Stimulated activated CD8-positive, alpha-beta memory T cell treated with anti-CD3 and anti-CD28 coated beads, Interleukin-7, amount 100 ng/mL, for 48 hours (primary cell): ENCODE measurements at places on chromosomes 2 and 18.

GRCh38 chr2:16326711-16327300, 338.8 kb downstream of the CYRIA start:
- no peak for DNase-seq

DNA sequence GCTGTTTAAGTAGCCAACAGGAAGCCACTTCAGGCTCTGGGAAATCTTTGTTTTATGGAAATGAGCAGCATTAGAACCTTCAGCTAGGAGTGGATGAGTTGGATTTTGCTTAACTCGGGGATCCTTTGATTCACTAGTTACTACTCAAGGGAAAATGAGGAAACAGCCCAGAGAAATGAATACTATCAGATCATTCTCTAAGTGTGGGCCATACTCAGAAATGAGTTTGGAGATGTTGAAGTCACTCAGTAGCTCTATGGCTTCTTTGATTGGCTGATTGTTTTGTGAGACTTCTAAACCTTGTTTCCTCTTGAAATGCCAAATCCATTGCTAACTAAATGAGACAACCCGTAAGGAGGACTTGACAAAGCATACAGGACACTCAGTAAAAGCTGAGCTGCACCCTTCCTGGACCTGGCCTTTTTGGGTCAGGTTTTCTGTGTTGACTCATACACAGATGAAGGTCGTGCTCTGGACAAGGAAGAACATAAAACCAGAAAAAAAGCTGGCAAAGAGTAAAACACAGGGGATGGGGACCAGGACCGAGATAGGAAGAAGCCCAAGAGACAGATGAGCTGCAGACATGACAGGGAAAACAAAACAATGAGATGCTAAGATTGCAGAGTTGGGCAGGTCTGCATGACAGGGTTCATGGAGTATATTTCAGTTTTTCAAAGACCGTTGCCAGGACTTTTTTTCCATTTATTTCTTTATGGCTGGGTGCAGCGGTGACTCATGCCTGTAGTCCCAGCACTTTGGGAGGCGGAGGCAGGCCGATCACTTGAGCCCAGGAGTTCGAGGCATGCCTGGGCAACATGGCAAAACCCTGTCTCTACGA, 41.6 kb downstream of the INO80C start:
- no peak for DNase-seq

- DNase-seq, result no peak
Observed at GRCh38 chr2:211204456-211204855, 648.1 kb downstream of the CPS1 start.

DNA sequence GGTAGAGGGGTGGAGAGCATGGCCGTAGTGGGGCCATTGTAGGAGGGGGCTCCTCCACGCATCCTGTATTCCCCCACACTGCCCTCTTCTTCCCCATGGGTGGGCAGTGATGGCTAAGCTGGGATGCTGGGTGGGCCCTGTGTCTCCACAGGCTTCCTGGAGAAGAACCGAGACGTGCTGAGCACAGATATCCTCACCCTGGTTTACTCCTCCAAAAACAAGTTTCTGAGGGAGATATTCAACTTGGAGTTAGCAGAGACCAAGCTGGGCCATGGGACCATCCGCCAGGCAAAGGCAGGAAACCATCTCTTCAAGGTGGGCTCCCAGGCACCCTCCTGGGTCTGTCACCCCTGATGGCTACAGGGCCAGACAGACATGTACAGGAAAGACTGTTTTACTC, 52.8 kb downstream of the MYO7B start:
- DNase-seq, result no peak

DNA sequence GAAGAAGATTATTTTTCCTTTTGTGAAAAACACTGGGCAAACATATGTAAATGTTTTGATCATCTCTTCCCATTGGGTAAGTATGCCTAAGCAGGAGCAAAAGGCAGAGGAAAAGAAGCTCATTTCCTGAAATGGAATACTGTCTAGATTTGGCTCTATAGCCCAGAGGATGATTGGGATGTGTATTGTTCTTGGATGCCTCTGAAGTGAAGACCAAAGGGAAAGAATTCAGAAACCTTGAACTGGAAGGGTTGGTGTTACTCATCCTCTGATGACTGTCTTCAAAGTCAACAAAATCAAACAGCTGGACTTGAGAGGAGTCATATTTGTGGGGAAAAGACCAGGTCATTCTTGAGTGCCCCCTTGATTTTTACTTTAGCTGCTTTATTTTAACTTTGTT, 112.6 kb upstream of the NT5C1B start:
- DNase-seq, result no peak

DNA sequence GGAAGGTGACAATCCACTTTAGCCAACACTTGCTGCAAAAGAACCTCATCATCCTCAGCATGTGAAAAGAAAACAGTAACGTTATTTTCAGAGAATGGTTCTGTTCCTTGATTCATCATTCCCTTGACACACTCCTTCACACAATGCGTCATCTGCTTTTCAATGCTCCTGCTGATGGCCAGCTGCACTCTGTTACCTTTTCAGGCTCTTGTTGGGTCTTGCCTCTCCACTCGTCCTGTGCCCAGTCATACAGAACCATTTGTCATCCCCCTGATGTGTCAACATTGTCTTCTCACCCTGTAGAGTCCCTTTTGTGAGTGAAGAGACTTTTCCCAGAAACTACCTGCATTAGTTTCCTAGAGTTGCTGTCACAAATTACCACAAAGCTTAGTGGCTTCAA, 12.2 kb upstream of the DTNA start:
- DNase-seq, result no peak

- no peak for DNase-seq
Observed at GRCh38 chr2:235810252-235810651, 316.4 kb downstream of the AGAP1 start.

DNA sequence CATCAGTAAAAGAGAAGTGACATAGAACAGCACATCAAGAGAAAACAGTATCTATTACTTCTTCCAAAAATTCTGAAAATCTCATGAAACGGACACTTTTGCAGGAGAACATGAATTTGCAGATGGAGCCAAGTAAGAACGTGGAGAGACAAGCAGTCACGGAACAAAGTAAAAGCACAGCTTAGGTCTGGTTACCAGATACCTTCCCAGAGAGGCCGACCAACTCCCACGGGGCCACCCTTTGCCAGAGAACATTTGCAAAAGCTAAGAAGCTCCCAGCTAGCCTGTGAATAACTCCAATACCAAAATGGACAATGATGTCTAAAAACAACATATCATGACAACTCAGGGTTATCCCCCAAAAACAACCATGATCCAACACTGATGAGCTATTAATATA, 38.9 kb downstream of the THAP4 start:
- no peak for DNase-seq

- DNase-seq, result no peak
Observed at GRCh38 chr2:127762846-127763245, 48.1 kb downstream of the WDR33 start.

DNA sequence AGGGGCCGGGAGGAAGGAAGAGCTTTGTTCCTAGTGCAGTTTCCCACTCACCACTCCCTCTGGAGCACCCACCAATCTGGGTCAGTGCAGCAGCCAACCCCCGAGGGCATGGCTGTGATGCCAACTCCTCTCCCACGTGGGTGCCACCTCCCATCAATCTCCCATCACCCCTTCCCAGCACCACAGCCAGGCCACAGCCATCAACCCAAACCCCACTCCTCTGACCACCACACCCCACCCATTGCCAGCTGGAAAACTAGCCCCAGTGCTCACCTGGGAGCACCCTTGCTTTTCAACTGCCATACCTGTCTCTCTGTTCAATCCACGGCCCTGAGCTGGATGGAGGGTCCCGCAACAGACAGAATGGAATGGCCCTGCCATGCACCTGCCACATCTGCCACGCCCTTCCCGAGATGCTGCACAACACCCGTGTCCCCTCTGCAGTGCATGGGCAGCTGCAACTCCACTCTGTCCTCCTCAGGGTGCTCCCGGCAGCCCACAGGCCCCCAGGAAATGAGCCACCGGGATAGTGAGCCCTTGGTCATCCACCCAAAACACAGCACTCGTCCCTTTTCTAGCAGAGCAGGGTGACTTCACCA, 112.4 kb upstream of the ID2 start:
- DNase-seq, result no peak

GRCh38 chr2:120037995-120038541, 25.2 kb downstream of the EPB41L5 start:
- no peak for DNase-seq

DNA sequence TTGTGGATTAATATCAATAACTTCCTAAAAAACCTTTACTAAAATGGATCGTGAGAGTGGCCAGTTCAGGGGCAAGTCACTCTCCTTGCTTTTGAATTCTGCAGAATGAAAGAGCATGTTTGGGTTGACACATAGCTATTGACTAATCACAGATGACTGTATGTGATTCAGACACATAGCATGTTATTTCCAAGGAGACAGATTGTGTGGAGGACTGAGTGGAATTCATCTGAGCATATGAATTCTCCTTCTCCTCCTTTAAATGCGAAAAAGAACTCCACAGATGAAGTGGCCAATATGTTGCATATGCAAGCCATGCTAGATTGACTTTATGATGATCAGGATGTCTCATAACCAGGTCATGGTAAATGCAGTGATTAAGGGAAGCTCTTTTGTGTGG, 249.4 kb upstream of the FAM98A start:
- no peak for DNase-seq

DNA sequence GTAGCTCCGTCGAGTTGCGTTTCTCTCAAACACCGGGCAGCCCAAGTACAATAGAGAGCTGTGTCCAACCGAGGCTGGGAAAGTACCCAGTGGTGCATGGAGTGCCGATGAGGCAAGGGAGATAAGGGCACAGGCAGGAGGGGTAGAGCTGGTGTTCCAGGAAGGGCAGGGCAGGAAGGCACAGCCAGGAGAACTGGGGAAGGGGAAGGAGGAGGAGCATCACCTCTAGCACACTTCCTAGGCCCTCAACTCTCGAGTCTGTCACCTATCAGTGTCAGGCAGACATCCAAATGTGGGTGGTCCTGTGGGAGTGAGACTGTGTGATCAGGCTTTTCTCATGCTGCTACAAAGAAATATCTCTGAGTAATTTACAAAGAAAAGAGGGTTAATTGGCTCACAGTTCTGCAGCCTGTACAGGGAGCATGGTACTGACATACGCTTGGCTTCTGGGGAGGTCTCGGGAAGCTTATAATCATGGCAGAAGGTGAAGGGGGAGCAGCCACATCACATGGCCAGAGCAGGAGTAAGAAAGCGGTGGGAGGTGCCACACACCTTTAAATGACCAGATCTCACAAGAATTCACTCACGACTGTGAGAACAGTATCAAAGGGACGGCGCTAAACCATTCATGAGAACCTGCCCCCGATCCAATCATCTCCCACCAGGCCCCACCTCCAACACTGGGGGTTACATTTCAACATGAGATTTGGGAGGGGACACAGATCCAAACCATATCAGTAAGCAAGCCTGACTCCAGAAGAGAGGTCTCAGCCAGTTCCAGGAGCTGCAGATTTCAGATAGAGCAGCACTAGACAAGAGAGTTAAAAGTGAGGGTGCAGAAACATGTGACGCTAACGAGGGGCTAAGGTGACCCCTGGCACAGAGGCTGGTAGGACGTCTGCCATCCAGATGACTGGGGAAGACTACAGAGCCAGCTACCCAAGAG, 75.7 kb downstream of the MBOAT2 start:
- no peak for DNase-seq

DNA sequence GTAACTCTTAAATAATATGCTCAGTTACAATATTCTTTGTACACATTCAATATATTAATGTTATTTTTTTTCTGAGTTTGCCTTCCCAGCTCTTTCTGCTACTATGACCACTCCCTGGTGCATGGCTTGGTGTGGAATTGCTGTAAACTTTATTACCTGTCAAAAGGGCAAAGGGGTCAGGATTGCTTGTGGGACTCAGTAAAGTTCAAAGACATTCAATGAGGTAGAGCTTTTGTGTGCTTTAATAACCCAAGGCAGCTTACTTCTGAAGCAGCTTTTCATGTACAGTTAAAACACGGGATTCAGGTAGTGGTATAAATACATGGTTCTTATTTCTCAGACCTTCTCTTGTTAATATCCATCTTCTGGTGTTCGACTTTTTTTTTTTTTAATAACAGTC, 132.8 kb downstream of the MEIS1 start:
- no peak for DNase-seq

- no peak for DNase-seq
Observed at GRCh38 chr18:26335571-26336487, 109.6 kb downstream of the TAF4B start.

DNA sequence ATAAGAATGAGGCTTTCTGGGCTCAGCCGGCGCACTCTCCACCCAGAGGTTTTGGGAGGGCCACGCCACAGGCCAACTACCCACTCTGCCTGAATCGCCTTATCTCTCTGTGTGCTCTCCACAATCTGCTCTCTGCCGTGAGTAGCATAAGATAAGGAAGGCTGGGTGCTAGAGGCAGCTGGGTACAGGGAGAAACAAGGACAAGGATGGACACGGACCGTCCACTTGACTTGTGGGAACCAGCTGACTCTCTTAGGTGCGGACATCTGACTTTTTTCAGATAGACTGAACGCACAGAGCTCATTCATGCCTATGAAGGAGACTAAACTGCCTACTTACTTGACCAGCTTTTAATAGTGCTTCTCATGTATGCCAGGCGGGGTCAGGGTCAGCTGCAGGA, 14.3 kb downstream of the NPAS2 start:
- DNase-seq, result no peak

GRCh38 chr2:9141091-9141667, 65.4 kb upstream of the ASAP2 start:
- DNase-seq, result no peak
